Astrocyte of the cerebellum (primary cell): ENCODE measurements at places on chromosomes 6 and 20.

DNA sequence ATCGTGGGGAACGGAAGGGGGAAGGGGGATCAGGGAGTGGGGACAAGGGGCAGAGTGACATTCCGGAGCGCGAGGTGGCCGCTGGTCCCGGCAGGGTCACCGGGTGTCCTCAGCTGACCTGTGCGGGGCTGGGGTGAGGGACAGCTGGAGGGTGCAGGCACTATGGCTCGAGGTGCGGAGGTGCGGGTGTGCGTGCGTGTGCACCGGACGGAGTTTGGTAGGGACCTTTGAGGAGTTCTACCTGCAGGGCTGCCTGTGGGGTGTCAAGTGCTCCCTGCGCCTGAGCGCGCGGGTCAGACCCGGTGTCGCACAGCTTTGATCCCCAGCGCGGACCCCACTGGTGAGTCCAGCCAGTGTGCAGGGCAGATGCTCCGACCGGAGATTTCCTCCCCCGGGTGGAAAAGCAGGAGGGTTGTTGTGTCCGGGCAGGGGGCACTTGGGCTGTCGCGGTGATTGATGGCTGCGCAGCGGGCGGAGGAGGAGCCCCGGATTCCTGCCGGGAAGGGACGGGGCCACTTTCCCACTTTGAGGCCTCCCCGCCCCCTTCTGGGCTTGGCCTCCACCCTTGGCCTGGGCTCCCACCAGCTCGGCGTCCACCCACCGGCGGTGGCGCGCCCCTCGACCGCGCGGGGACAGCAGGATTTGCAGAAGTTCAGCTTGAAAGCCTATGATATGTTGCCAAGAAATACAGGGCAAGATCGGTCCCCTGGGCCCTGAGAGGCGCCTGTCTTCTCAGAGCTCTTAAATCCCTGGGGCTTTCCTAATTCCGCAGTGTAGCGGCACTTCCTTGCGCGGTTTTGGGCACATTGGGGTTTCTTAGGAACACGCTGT, 658 bp downstream of the RIN2 start:
- no peak for DNase-seq

- no peak for DNase-seq
Observed at GRCh38 chr6:49233483-49233882, 229.6 kb downstream of the MMUT start.

DNA sequence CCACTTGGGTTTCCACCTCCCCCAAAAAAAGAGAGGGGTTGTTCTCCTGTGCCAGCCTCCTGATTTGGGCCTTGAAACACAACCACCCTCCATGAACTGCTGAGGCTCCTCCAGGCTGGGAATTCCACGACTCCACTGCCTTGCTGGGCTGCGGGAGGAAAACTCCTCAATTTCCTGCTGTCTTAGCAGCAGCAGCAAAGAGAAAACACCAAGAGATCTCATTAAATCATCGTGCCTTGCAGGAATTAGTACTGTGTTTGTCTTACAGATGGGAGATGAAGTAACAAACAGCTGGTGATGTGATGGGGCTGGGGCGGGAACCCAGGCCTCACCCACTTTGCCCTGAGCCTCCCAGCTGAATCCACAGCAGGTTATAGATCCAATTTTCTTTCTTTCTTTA, 29.0 kb downstream of the BPIFB1 start:
- no peak for DNase-seq

DNA sequence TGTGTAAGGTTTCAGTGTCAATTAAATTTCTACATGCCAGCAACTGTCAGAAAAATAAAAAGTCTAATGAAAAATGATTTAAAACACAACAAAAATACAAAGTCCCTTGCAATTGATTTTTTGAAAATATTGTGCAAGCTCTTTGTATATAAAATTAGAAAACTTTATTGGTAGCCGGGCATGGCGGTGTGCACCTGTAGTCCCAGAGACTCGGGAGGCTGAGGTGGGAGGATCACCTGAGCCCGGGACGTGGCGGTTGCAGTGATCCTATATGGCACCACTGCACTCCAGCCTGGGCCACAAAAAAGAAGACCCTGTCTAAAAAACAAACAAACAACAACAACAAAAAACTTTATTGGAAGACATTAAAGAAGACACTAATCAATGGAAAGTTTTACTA, 6.0 kb upstream of the OVOL2 start:
- DNase-seq: no peak

DNA sequence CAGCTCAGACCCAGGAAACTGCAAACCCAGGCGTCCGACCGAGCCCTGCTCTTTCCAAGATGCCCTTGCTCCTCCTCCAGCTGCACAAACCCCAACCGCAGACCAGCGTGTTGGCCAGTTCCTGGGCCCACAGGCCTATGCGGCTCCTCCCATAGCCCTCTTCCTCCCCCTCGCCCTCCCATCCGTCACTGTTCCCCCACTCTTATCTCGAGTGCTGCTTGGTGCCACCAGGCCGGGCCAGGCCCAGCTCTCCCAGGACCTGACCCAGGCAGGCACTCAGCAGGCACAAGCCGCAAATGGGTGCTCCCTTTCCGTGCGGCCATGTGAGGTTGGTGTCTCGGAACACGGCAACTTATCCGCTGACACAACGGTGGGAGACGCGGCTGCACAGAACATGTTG, 28.6 kb downstream of the ADRM1 start:
- no peak for DNase-seq

DNA sequence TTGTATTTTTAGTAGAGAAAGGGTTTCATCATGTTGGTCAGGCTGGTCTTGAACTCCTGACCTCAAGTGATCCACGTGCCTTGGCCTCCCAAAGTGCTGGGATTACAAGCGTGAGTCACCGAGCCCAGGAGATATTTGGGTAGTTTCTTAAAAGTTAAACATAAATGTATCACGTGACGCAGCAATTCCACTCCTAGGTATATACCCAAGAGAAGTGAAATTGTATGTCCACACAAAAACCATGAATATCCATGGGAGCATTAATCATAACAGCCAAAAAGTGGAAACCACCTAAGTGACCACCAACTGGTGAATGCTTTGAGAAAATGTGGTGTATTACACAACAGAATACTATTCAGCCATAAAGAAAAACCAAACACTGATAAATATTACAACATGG, 164.8 kb downstream of the MRPL14 start:
- DNase-seq: no peak

DNA sequence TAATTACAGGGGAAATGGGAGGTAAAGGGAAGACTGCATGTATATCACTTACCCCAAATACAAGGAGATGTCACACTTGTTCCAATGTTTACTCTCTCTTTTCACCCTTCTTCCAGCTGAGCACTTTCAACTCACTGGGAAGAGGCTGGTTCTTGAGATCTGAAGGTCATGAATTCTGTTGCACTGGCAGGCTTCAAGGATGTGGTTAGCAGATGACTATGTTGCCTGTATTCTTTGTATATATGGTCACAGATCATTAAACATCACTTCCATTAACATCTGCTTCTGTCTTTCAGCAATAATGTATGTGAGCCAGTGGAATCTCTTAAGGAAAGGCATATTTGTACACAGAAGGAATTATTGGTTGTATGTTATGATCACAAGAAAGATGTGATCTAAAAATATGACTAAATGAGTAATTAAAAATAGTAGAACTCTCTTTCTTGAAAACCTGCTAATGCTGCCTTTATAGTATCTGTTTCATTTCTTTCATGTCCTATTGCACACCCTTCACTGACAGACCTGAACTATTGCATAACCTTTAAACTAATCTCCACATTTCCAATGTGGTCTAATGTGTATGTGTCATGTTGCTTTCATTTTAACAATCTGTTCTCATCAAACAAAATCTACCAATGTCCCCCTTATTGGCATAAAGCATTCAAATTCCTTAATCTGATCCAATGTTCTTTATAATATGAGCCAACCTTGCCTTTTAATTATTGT, 131.4 kb upstream of the EPHA7 start:
- DNase-seq: peak; percentile 28

- DNase-seq: no peak
Observed at GRCh38 chr6:40163924-40164323, 229.7 kb upstream of the MOCS1 start.

DNA sequence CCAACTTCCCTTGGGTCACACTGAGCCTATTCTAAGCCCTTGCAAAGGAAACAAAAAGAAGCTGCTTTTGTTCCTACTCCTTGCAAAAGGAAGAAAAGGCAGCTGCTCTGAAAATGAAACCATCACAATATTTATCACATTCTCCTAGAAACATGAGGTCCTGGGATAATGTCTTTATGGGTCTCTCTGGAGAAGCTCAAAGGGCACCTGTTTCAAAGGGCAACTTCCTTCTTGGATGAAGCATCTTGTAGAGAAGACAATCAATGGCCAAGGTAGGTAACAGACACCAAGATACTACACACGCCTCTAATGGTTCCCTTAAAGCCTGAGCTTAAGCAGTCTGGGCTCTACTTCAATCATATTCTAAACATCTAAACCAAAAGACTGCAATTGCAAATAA, 10.4 kb downstream of the ELOVL5 start:
- DNase-seq: no peak
